ENCODE measurements at places on chromosomes 5 and 9. TPM values are rescaled to one million over a fixed set of nuclear protein-coding genes. Genes with fewer than 3 reads are reported as not detected.

The GAS1 gene
- total RNA-seq: 19.6 TPM

The CMYA5 gene
- total RNA-seq: 3.2 TPM

The BARHL1 gene
- 19.3 TPM for total RNA-seq

The PHF24 gene
- total RNA-seq: 12.0 TPM

The ESM1 gene
- total RNA-seq: 0.27 TPM

The IL5 gene
- not detected for total RNA-seq

The FGF1 gene
- 6.8 TPM for total RNA-seq

The P4HA2 gene
- total RNA-seq: 10.1 TPM

The SOX30 gene
- total RNA-seq: 0.18 TPM

The SLC1A1 gene
- 16.7 TPM for total RNA-seq

The SLC6A19 gene
- 0.09 TPM for total RNA-seq

The FOXI1 gene
- total RNA-seq: not detected

The RMI1 gene
- total RNA-seq: 16.9 TPM

The RPS23 gene
- total RNA-seq: 2,161 TPM

The KCNIP1 gene
- total RNA-seq: 23.3 TPM

The TAF1L gene
- not detected for total RNA-seq

The MBLAC2 gene
- 12.9 TPM for total RNA-seq

The PCDHB16 gene
- 8.2 TPM for total RNA-seq

The OR2S2 gene
- not detected for total RNA-seq

The GDF9 gene
- total RNA-seq: 0.54 TPM

The FUT7 gene
- total RNA-seq: 0.09 TPM

The OGN gene
- 45.2 TPM for total RNA-seq

The TAF11L10 gene
- total RNA-seq: not detected

The SPTLC1 gene
- 67.9 TPM for total RNA-seq

The IL11RA gene
- total RNA-seq: 16.1 TPM

The NRARP gene
- 4.4 TPM for total RNA-seq

The TCERG1 gene
- total RNA-seq: 133 TPM

The HTR1A gene
- total RNA-seq: 5.0 TPM

The ECM2 gene
- 10.1 TPM for total RNA-seq

The NUTM2G gene
- total RNA-seq: not detected

The GPR151 gene
- 0.18 TPM for total RNA-seq

The GABRB2 gene
- total RNA-seq: 63.2 TPM

The SH3TC2 gene
- 2.6 TPM for total RNA-seq

The SLC45A2 gene
- 1.2 TPM for total RNA-seq

The PAPPA gene
- 0.36 TPM for total RNA-seq
